ENCODE measurements at places on chromosomes 2 and 18.
A peak's percentile ranks its signal among the peaks of the same experiment; 100 is the strongest.

DNA sequence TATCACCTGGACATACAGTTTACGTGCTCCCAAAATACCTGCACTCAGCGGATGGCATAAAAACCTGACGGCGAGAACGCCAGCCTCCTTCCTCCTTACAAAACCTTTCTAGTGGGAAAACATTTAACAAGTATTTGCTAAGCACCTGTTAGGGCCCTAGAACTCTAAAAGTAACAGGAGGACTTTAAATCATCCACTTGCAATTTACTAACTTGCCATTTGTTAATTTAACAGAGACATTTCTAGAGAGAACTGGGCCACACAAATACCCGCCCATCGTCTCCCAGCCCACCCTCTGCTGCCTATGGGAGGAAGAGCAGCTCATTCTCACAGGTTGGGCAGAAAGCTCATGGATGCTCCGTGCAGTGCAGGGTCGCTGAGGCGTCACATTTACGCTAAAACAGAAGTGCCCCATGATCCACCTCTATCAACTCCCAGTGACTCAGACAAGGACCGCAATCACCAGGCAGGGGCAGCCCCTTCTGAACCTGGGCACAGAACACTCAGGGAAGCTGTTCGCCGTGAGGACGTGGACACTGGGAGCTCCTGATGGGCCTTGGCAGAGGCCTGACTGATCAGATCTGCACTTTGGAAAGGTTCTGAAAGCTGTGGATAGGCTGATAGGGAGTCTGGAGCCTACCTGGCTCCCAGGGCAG, 106.9 kb downstream of the HDAC4 start:
- no peak for DNase-seq

DNA sequence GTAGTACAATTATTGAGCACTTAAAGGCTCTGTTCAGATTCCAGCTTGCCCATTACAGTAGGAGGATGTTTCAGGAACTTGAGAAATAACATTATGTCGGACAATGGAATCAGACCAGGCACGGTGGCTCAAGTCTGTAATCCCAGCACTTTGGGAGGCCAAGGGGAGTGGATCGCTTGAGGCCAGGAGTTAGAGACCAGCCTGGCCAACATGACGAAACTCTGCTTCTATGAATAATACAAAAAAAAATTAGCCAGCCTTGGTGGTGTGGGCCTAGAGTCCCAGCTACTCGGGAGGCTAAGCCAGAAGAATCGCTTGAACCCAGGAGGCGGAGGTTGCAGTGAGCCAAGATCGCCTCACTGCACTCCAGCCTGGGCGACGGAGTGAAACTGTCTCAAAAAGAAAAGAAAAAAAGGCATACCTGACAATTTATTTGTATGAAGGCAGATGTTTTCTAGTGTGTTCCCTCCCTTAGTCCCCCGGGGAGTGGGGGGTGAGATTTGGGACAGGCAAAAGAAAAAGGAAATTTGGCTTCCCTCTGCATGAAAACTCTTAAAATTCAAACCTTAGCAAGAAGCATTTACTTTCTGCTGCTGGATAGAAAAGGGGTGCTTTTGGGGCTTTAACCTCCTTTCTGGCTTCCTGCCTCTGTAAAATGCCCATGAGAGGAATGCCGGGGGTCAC, 13.7 kb upstream of the ZNF532 start:
- DNase-seq, result no peak

DNA sequence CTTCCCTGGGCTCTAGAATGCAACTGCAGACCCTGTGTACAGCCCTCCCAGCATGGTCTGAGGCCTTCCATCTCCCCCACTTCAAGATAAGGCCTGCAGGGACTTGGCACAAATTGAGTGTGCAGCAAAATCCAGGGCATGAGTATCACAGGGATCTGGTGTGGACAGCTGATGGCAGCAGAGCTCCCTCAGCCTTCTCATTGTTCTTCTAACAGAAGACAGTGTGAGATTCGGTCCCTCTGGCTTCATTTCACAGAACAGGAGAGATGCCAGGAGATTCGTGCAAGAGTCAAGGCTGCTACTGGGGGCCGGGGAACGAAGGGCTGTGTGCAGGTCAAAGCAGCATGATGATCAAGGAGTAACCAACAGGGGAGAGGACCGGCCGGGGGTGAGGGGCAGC, 85.8 kb downstream of the UXS1 start:
- DNase-seq, result peak; percentile 47

DNA sequence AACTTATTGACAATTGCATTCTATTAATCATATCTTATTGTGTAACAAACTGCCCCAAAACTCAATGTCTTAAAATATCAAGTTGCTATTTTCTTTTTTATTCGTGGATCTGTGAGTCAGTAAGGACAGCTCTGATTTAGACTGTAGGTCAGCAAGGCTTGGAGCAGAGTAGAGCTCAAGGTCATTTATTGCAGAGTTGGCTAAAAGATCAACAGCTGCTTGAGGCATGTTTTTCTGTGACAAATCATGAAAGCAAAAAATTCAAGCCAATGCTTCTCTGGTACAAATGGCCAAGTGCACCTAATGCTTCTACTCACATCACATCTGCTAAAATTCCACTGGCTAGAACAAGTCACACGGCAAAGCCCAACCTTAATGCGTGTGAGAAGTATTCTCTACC, 497.7 kb upstream of the LRATD1 start:
- no peak for DNase-seq

GRCh38 chr18:21664069-21664468, 40.5 kb downstream of the ABHD3 start:
- DNase-seq, result no peak

DNA sequence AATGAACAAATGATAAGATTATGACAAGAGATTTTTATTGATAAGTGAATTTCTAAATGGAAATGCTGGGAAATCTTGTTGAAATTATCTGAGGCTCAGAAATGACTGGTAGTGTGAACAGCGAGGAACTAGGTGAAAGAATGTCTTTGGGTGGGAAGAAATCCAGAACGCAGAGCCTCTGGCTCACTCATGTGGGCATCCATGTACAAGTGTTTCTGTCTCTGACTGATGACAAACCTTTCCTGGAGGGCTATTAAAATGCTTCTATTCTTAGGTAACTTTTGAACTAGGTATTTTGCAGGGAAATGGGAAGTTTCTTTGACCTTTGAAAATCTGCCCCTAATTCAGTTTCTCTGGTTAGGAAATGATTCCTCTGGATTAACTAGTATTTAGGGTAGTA, 598.6 kb downstream of the SLC4A3 start:
- DNase-seq, result no peak

- no peak for DNase-seq
These were observed 205.5 kb upstream of the REV1 start for GRCh38 chr2:99695130-99695943.

DNA sequence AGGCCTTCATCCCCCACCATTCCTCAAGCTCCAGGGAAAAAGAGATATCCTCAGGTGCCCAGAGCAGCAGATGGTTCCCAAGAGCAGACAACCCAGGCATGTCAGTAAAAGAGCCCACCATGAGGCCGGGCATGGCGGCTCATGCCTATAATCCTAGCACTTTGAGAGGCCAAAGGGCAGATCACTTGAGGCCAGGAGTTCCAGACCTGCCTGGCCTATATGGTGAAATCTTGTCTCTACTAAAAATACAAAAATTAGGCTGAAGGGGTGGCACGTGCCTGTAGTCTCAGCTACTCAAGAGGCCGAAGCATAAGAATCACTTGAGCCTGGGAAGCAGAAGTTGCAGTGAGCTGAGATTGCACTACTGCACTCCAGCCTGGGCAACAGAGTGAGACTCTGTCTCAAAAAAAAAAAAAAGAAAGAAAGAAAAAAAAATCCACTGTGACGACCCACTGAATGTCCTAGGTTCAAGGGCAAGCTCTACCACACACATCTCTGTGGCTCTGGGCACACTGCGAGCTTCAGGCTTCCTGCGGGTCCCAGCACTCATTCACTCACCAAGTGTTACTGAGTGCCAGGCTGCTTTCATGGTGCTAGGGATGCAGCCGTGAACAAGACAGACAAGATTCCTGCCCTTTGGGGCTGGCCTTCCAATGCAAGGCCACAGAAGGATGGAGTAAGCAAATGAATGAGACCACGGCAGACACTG, 6.5 kb upstream of the DUSP2 start:
- DNase-seq, result no peak

- no peak for DNase-seq
These were observed 676 bp downstream of the HOXD11 start for GRCh38 chr2:176107731-176108181.

DNA sequence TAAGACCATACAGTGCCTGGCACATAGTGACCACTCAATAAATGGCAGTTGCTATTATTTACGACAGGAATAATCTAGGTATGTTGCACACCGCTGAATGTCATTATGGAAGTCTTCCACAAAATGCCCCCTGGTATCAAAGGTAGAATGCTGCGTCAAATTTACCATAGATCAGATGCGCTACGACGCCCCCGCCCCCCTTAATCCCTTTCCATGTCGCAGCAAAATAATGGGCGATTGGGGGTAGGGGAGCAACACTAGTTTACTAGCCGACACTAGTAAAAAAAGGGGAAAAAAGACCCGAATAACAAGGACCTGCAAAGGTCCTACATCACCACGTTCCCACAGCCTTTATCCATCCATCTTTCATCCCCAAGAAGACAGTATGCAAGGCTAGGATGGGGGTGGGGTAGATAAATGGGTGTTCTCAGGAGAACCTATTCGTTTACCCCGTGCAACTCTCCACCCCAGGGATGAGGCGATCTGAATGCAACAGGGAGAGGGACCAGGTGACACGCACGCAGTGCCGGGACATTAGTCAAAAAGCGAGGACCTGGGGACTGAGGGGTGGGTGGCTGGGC, 455 bp downstream of the PREPL start:
- no peak for DNase-seq

DNA sequence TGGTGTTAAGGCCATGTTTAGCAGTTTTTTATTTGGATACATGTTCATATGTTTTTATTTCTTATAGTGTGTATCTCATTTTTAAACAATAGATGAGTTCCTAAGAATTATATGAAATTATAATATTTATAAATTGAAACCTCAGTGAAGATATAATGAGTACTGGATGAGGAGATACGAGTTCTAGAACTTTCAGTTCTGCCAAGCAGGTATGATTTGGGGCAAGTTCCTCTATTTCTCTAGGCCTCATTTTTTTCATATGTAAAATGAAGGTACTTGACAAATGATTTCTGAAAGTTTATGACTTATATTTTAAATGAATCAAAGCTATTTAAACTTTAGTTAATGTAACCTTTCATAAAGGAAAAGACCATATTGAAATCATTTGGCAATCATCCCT, 8.2 kb upstream of the PGAP1 start:
- no peak for DNase-seq

GRCh38 chr2:73386342-73386868, 769 bp downstream of the ALMS1 start:
- DNase-seq, result no peak

DNA sequence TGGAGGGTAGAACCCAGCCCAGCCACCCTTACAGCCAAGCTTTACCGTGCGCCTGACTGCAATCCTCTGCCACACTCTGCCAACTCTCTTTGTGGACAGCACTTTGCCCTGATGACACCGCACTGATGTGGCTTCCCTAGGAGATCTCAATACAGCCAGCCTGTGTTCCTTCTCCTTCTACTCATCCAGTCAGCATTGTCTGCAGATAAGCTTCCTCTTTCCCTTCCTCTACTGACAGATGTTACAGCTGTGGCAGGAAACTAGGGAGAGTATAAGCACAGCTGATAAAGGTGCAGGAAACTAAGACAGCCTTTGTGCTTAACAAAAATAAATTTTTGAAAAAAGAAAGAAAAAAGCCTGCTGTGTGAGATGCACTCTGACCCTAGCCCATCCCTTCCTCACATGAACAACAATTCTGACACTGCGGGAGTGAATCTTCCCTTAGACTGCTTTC, 25.0 kb downstream of the CEP68 start:
- no peak for DNase-seq

DNA sequence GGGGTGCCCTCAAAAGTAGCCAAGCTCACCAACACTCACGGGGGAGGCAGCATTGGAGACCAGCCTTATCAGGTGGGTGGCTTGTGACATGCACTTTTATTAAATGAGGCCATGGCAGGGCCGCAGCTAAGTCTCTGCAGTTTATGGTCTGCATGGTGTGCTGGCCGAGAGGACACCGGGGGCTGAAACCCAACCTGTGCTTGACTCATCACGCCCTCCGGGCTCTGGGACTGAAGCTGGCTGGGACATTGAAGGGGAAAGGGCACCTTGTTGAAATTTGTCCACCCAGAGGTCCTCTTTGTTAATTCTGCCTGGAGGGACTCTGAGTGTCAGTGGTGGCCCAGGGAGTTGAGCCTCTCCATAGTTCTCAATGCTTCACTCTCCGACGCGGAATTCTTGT, 17.7 kb upstream of the NTSR2 start:
- DNase-seq, result no peak

- DNase-seq, result no peak
These were observed 650.6 kb downstream of the SLC4A3 start for GRCh38 chr2:220278022-220278421.

DNA sequence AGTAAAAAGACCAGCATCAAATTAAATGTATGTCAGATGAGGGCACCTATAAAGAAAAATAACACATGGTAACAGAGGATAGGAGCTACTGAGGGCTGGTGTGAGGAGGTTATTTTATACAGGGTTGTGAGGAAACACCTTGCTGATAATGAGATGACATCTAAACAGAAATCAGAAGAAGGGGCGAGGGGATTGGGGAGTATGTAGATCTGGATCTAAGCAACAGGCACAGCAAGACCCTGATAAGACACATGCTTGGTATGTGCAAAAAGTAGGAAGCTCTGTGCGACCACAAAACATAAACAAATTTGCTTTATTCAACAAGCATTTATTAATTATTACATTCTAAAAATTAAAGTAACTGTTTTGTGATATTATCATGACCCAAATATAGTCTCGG, 295.4 kb downstream of the ZEB2 start:
- DNase-seq, result no peak

GRCh38 chr2:173997269-173997668, 32.1 kb upstream of the SP3 start:
- no peak for DNase-seq

DNA sequence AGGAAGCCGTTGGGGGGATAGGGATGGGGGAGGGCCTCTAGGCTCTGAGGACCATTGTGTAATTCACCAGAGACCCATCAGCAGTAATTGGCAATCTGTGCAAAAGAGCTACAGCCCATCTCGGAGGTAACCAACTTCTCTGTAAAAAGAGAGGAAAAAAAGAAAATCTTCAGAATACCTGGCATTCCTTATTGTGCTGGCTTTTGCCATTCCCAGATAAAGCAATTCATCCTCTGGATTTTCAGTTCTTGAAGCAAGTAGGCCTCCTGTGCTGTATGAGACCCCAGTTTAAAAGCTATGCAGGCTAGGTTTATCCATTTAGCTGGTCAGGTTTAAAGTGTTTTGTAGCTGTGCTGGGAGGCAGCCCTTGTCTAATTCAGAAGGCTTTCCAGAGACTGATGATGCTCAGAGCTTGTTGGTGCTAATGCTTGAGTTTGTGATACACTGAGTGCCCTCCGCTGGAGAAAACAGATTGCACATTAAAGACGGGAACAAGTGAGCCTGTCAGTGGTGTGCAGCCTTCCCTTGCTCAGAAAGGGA, at the start of gene LRRTM4:
Gene LRRTM4 (minus strand): TSS at position 446 of the 540 bp plus-strand sequence.
- DNase-seq, result no peak

All from occipital lobe (tissue), 3 donors.